ENCODE measurements at places on chromosomes 16 and 17. TPM values are rescaled to one million over a fixed set of nuclear protein-coding genes. Genes with fewer than 3 reads are reported as not detected.

The ADAM11 gene
- 20.0 TPM for total RNA-seq

The SLFN14 gene
- total RNA-seq = not detected

The PTGES3L gene
- 51.0 TPM for total RNA-seq

The CSF3 gene
- total RNA-seq = not detected

The EFNB3 gene
- 0.11 TPM for total RNA-seq

The ADAD2 gene
- not detected for total RNA-seq

The HNF1B gene
- total RNA-seq = not detected

The SLC12A3 gene
- total RNA-seq = not detected

DNA sequence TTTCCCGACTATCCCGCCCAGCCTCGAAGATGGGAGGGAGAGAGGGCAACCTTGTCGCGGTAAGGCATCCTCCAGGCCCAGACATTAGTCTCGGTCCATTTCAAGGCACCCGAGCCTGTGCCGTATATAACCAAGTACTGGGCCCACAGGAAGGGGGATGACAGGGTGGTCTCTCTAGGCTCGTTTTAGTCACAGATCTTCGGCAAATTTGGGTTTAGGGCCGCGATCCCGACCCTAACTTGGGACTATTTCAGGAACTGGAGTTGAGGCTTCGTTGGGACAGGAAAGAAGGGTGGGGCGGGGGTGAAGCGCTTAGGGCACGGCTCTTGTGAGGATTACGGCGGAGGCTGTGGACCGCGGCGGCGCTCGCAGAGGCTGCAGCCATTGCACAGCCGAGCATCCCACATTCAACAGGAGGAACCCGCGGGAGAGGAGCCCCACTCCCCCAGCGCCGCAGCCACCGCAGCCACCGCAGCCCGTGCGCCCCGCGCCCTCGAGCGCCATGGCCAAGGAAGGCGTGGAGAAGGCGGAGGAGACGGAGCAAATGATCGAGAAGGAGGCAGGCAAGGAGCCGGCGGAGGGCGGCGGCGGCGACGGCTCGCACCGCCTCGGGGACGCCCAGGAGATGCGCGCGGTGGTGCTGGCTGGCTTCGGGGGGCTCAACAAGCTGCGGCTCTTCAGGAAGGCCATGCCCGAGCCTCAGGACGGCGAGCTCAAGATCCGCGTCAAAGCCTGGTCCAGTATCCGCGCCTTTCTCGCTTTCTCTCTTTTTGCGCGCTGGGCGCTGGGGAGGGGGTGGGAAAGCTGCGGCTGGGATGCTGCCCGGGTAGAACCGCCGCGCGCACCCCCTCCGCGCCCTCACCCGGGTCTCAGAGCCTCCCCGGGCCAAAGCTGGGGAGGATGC lies at the start of gene VAT1L:
Gene VAT1L (plus strand): TSS at position 384 of the 904 bp plus-strand sequence. CDS start 119 bp downstream, at position 503.
- DNase-seq = no peak

DNA sequence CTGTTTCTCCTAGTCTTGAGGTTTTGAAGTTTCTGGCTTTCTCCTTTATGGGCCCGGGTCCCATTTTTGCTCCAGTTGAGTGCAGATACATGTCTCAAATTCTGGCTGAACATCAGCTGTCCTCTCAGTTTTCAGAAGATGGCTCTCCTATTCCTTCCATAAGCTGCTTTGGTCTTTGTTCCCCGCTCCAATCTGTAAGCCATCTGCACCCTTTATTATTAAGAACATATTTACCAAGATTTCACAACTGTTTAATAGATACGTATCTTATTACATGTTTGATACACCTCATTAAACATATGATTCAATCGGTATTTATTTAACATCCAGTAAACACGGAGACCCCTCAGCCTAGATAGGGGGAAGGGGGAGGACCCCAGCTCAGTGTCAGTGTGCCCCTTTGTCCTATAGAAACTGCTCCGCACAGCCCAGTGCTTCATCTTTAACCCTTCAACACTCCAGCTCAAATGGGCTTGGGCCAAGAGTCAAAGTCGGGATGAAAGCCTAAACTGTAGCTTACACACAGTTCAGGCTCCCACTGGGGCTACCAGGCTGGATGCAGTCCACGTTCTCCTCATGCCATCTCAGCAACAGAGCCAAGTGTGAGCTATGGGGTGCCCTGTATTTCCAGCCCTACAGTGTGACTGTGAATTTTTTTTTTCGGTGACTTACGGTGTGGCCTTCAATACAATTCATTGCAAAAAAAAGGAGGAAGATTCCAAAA lies 166.0 kb upstream of the ZFHX3 start:
- no peak for DNase-seq

DNA sequence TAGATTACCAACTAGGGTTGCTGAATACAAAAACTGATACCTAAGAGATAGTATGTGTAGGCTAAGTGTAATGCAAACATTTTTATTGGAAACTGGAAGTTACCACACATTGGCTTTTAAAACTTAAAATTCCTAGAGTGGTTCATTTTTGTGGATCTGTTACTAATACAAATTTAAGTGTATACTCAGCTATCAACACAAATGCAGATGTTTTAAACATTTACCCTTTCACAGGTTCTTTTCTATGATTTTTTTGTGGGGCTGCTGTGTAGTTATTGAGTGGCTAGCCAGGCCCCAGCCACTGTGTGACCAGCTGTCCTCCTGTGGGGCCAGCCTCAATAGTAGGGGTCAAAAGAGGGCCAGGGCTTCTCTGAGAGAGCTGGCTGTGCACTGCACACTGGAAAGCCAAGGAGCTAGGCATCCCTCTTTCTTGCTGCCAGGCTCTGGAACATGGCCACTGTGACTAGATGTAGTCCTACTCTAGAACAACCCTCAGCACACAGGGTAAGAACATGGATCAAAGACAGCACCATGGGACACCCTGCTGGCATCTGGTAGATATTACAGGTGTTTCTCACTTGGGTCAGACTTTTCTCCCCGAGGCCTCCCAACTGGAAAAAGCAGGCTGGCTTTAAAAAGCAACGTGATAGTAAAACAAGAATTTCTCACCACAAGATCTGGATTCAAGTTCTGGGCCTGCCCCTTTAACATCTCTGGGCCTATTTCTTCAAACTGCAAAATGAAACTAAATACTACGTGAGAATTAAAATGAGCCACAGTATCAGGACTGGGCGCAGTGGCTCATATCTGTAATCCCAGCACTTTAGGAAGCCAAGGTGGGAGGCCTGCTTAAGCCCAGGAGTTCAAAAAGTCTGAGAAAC lies 7.3 kb upstream of the VEZF1 start:
- no peak for DNase-seq

DNA sequence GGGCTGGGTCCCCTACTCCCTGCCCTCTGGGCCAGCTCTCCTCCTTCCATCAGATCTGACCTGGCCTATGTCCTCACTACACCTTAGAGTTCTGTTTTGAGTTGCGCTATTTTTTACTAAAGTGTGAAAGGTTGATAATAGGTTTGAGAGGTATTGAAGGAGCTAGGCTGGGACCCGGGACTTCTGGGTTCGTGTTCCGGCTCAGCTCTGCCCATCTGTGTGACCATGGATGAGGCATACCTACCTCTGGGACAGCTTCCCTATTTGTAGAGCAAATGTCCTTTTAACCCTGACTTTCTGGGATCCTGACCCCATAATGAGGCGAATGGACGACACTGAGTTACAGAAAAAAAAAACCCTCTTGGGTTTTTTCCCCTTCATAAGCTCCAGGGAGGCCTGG lies 36.0 kb downstream of the IL21R start:
- no peak for DNase-seq

DNA sequence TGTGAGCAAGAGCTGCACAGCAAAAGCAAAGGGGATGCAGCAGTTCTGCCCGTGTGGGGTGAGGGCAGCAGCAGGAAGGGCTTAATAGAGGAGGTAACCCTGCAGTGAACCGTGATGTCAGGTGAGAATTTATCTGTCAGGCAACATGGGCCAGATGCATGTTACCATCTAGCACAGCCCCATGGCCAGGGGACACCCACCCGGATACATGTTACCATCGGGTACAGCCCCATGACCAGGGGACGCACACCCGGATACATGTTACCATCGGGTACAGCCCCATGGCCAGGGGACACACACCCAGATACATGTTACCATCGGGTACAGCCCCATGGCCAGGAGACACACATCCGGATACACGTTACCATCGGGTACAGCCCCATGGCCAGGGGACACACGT lies 99.4 kb downstream of the RBFOX3 start:
- no peak for DNase-seq

DNA sequence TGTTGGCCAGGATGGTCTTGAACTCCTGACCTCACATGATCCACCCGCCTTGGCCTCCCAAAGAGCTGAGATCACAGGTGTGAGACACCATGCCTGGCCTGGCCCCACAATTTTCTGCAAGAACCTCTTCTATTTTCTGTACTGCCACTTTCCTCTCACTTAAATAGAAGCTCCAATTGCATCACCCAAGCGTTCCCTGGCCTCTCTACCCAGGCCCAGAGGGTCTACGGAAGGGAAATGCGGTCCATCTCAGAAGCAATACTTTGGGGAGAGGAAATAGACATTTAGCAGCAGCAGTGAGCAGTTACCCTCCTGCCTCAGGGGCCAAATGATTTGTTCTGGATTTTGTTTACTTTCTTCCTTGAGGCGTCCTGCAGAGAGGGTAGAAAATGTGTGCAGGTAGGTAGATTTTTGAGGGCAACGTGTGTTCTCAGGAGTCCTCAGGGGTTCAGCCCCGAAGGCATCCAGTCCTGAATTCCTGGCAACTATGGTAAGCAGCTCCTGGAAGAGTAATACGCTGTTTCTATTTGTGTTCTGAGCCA lies 11.0 kb downstream of the SLC6A4 start:
- no peak for DNase-seq

GRCh38 chr16:72913551-72913950 lies 134.4 kb downstream of the ZFHX3 start:
- DNase-seq = no peak

GRCh38 chr17:80063830-80064585 lies 27.6 kb downstream of the CCDC40 start:
- peak; percentile 81 for DNase-seq

- peak; percentile 50 for DNase-seq
Measured at GRCh38 chr17:44331249-44331760, 6.7 kb upstream of the SLC25A39 start.

- DNase-seq = no peak
Measured at GRCh38 chr16:78275420-78275819, 176.0 kb downstream of the WWOX start.

GRCh38 chr16:88651276-88651988 lies 579 bp upstream of the CYBA start:
- DNase-seq = no peak

- DNase-seq = no peak
Measured at GRCh38 chr17:58694826-58695225, 2.4 kb downstream of the RAD51C start.
